ENCODE measurements at places on chromosomes 16 and 17.

GRCh38 chr17:39671651-39672521, 3.6 kb downstream of the PNMT start:
- no peak for DNase-seq

DNA sequence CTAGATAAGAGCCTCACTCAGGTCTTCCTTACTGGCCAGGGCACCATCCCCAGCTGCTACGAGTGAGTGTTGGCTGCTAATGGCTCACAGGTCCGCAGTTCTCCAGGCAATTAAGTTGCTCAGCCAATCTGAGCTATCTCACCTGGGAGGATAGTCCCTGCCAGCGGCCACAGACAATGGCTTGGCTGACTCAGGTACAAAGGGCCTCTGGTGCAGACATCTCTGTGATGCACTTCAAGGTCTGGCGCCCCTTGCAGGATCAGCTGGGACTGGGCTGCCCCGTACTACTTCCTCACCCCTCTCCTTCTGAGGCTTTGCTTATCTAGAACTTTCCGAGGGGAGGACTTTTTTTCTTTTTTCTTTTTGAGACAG, 49.2 kb upstream of the EMP2 start:
- DNase-seq: no peak

DNA sequence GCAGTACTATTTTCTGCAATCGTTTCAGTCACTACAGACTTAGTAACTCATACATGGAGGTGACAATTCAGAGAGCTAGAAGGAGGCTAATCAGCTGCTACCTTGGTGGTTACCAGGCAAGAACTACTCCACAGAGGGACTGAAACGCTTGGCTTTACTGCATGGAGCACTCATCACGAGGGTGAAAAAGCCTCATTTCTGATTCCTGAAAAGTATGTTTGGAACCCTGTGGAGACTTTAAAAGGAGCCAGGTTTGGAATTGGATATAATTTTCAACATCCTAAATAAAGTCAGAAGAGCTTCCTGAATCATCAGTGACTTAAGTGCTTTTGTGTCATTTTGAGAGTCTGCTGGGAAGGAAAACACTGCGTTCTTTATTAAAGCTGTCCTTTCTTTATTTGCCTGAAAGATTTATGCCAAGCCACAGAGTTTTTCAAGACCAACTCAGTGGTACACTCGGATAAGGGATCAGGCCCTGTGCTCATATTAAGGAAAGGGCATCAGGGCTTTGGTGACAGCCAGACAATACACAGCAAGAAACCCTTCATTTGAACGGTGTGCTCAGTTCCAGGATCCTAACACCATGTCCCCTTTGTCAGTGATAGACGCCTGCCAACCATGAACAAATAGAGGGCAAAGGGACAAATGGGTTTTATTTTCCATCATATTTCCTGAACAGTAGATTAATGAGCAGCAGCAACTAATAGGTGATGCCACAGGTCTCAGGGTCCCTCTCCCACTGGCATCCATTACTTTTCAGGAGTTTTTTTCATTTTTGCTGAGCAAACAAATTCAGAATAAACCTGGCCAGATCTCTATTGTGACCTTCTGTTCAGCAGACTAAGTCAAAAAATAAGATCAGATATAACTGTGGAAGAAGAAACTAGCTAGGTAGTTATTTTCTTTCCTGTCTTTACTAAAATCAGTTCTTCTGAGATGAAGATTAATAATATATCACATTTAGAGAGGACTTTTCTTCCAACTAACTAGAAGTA, 80.5 kb upstream of the CLEC18B start:
- DNase-seq: no peak

GRCh38 chr16:68083239-68083781, 1.9 kb upstream of the NFATC3 start:
- no peak for DNase-seq

GRCh38 chr17:14334276-14334840, 33.5 kb downstream of the HS3ST3B1 start:
- no peak for DNase-seq

DNA sequence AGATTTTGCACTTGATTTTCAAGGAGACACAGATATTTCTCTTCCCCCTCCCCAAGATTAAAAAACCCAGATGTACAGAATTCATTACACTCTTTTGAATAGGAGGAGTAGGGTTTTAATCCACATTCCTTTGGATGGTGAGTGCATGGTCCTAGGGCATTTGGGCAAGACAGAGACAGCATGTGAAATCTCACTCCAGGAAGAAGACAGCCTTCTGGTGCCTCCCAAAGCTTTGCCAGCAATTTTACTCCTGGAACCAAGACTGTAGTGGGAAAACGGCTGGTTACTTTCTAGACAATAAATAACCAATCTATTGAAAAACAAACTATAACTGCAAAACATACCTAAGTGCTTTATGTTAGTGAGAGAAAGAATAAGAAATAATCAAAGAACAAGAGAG, 15.2 kb downstream of the TEX2 start:
- no peak for DNase-seq

DNA sequence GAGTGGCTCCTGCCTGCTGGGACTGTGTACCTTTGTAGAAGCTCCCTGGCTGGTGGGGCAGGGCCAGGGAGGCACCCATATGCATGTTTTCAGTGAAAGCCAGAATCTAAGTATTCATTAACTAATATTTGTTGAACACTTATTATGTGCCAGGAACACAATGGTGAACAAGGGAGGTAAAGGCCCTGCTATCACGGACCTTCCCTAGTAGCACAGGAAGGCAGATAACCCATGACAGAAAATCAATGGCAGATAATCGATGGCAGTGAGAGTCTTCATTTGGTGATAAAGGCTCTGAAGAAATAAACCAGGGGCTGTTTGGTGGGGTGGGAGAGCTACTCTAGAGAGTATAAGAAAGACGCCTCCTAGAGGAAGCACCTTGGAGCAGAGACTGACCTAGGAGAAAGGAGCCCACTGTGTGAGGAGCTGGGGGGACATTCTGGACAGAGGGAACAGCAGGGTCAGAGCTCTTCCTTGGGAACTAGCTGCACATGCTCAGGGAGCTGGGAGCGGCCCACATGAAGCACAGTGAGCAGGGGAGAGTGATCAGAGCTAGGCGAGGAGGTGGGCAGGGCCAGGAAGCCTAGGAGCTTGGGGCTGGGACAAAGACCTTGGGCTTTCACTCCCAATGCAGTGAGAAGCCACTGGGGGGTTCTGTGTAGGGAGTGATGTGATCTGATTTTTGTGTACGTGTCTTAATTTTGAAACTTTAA, 78.5 kb downstream of the SPECC1 start:
- no peak for DNase-seq

- DNase-seq: no peak
These were observed 651 bp upstream of the EIF1 start for GRCh38 chr17:41687828-41688640.

GRCh38 chr16:85057212-85057889, 29.8 kb downstream of the KIAA0513 start:
- no peak for DNase-seq

GRCh38 chr16:23048164-23048563, 101.1 kb downstream of the USP31 start:
- DNase-seq: no peak
